ENCODE measurements at places on chromosomes 5 and 9.
A peak's percentile ranks its signal among the peaks of the same experiment; 100 is the strongest.

DNA sequence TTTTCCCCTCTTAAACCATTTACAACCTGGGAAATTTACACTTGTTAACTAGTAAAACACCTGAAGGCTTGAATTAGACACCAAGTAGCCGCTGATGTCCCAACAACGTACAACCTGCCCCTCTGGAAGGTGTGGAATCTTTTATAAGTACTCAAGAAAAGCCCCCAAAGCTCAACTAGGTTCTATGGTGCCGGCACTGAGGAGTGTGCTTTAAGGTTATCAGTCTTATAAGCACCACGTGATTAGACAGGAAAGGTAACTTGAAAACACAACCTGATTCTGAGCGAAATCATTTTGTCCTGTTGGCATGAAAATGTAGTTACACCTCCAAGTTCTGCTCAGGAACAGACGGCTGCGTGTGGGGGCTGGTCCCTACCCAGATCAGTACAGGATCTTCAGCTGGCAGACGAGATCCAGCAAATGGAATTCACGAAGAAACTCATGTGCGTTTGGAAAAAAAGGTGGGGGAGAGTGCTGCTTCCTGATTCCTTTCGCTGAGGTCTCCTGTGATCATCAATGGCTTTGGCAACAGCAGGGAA lies 195.5 kb downstream of the MEF2C start:
- no peak for DNase-seq

- DNase-seq: no peak
Measured at GRCh38 chr9:96048104-96048955, 172.8 kb downstream of the ERCC6L2 start.

GRCh38 chr5:18281947-18282581 lies 647.8 kb downstream of the TAF11L14 start:
- no peak for DNase-seq

DNA sequence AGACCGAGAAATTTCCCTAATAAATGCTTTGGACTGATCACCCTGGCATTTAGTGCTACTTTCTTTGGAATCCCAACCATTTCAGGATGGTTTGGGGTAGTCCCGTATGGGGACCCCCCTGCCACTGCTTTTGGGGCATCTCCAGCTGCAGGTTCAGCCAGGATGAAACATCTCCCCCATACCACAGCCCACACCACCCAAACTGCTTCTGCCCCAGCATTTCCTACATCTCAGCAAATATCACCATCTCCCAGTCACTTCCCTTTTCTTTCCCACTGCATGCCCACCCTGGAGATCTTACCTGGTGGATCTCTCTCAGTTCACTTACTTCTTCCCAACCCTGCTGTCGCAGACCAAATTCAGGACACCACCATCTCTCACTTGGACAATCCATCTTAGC lies 4.8 kb upstream of the P4HA2 start:
- DNase-seq: no peak

DNA sequence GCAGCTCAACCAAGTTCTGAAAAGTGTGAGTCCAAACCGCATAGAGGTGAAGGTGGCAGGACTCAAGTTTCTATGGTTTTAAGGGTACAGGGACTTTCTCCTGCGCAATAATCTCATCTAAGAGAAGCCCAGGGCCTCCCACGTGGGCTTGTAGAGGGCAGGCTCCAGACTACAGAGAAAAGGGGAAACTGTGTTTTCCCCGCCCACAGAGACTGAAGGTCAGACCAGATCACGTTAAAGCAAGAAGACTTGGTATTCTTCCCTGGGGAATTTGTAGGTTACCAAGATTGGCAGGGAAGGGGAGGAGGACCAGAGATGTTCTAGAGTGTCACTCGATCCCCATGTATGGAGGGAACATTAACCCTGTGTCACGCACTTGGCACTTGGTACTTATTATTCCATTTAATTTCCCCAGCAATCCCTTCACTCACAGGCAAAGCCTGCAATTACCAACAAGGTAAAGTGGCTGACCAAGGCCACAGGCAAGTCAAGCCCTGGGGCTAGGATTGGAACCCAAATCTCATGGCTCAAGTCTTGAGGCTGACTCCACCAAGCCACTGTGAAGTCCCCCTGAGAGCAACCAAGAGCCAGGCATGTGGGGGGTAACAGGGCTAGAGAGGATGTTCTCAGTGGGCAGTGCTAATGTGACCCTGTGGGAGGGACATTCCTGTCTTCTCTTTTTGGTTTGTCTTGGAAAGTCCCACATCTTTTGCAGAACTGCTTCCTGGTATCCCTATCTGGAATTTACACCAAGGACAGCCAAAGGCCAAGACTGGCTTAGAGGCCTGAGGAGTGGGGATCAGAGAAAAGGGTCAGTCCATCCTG lies 18.3 kb upstream of the NEK6 start:
- no peak for DNase-seq

DNA sequence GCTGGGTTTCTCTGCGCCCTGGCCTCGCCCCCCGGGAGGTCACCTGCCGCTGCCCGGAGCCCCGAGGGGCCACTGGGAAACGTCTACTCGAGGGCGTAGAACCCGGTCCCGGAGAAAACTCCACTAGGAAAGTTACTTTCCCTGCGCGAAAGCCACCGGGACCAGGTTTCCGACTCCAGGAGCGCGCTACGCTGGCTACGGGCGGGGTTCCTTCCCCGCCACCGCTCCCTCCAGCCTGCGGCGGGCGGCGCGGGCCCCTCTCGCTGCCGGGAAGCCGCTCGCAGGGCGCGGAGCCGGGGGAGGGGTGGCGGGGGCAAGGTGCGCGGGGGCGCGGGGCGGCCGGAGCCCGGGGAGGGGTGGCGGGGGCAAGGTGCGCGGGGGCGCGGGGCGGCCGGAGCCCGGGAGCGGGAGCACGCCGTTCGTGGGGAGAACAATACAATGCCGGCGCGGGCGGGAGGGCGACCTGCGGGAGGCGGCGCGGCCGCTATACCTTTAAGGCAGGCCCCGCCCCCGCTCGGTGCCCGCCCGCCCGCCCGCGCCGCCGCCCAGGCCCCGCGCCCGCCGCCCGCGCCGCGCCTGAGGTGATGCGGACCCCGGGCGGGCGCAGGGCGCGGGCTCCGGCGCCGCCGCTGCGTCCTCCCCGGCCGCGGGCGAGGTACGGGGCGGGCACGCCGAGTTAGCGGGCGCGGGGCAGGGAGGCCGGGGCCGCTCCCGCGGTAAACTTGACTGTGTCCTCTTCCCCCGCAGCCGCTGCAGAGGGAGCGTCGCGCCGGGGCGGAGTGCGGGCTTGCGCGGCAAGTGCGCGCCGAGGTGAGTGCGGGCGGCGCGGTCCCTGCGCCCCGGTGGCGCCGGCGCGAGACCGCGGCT lies 278.1 kb downstream of the AOPEP start:
- peak; percentile 72 for DNase-seq

- peak; percentile 82 for DNase-seq
Measured at GRCh38 chr9:132241840-132242620, 80.2 kb downstream of the NTNG2 start.

GRCh38 chr5:92552206-92553160 lies 1028.5 kb downstream of the NR2F1-AS1 start:
- no peak for DNase-seq

DNA sequence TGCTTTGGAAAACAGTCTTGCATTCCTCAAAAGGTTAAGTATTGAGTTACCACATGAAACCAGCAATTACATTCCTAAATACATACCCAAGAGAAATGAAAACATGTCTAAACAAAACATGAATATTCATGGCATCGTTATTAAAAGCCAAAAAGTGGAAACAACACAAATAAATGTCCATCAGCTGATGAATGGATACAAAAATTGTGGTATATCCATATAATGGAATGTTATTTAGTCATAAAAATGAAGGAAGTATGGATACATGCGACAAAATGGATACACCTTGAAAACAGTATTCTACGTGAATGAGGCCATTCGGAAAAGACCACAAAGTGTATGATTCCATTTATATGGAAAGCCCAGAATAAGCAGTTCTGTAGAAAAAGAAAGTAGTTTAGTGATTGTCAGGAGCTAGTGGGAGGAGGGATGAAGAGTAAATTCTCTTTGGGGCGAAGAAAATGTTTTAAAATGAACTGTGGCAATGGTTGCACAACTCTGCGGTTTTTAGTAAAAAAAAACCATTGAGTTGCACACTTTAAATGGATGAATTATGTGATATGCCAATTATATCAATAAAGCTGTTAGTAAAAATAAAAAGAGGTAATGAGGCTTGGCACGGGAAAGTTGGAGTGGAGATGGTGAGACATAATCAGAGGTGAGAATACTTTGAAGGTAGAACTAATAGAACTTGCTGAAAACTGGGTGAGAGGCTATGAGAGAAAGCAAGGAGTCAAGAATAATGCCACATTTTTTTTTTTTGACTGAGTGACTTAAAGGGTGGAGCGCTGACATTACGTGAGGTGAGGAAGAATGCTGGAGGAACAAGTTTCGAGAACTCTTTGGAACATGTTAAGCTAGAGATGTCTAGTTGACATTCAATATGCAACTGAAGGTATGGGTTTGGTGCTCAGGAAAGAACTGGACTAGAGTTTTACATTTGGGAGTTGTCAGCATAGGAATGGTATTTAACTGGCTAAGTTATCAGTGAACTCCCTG lies 194.9 kb upstream of the ZNF608 start:
- no peak for DNase-seq

- no peak for DNase-seq
Measured at GRCh38 chr9:100474082-100474923, 1.4 kb downstream of the TMEFF1 start.

- DNase-seq: no peak
Measured at GRCh38 chr9:101400120-101400519, 1.5 kb downstream of the ZNF189 start.

GRCh38 chr5:57324861-57325260 lies 151.0 kb downstream of the GPBP1 start:
- DNase-seq: no peak

DNA sequence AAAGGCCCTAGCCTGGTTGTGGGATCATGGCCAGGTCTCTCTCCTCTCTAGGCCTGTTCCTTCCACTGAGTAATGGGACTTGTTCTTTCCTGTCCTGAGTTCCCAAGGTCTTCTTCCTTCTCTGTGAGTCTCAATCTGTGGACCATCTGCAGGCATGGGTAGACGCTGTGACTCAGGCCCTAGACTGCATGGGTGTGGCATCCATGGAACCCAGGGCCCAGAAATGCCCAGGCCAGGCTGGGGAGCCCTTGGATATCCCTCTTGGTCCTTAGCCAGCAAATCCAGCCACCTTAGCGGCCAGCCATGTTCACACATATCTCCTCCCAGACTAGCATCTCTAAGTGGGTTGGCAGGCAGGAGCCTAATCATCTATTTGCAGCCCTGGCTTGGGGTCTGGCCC lies 2.3 kb upstream of the ACSL6 start:
- DNase-seq: peak; percentile 37

Data from activated effector memory CD4-positive, alpha-beta T cell treated with anti-CD3 and anti-CD28 coated beads, Interleukin-2, amount 50 U/mL, for 16 hours (primary cell).